ENCODE measurements at places on chromosomes 7 and 10. TPM values are rescaled to one million over a fixed set of nuclear protein-coding genes. Genes with fewer than 3 reads are reported as not detected.

- no peak for DNase-seq
These were observed 77.0 kb upstream of the GNA12 start for GRCh38 chr7:2920956-2921652.

DNA sequence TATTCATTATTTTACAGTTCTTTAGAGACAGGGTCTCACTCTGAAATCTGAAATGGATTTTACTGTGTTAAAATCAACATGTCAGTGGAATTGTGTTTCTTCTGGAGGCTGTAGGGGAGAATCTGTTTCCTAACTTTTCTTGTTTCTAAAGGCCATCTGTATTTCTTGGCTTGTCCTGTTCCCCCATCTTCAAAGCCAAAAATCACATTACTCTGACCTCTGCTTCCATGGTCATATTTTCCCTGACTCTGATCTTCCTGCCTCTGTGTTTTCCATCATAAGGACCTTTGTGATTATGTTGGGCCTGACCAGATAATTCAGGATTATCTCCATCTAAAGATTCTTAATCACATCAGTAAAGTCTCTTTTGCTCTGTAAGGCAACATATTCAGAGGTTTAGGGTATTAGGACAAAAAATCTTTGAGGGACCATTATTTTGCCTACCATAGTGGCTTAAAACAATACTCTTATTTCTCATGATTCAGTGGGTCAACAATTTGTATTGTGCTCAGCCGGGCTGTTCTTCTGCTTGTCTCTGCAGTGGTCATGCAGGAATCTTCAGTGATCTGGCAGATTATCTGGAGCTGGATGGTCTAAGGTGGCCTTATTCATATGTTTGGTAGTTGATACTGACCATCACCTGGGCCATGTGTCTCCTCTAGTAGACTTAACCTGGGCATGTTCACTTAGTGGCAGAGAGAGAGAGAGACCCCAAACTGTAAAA is 5.7 kb downstream of the ANLN start:
- no peak for DNase-seq

SFRP5 gene
- not detected for total RNA-seq

- no peak for DNase-seq
These were observed 40.6 kb downstream of the GSDME start for GRCh38 chr7:24716480-24717246.

MRC1 gene
- not detected for total RNA-seq

PNLIPRP3 gene
- total RNA-seq = not detected

TUBAL3 gene
- not detected for total RNA-seq

DNA sequence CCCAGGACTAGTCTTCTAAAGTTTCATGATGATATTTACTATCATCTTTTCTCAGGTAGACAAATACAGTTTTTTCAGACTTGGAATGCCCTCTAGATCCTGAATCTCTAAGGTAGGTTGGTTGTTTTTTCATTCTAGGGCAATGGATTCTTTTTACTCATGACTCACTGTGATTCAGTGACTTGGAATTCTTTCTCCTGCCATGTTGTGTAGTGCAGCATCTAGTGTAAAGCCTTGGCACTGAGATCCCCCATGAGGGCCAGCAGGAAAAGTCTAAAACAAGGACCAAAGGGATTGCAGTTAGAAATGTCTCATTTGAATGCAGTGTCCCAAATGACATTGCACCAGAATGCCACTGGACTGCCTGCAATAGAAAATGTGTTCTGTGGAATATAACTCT is 430.4 kb downstream of the NEBL start:
- DNase-seq = peak; percentile 43

PRKAG2 gene
- 41.2 TPM for total RNA-seq

GRCh38 chr10:52170776-52171175 is 143.3 kb upstream of the DKK1 start:
- DNase-seq = no peak

DNA sequence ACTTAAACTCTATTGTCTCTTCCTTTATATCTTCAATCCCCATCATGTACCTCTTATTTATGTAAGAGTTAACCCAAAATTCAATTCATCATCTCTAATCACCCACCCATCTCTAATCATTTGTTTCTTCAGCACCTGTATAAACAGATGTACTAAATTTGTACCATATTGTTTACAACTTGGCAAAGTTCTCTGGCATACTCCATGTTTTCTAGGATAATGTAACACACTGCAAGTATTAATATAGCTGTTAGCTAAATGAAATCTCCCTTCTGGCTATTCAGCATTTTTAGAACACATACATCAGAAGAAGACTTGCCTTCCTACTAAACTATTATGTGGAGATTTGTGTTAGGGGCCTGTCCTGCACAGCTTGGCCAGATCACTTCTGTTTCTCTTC is 33.1 kb downstream of the MALSU1 start:
- DNase-seq = no peak

- DNase-seq = no peak
These were observed 86.4 kb upstream of the GNA12 start for GRCh38 chr7:2930310-2931033.

GIMAP4 gene
- not detected for total RNA-seq

GRCh38 chr7:45962861-45963260 is 41.8 kb upstream of the IGFBP3 start:
- no peak for DNase-seq

DNA sequence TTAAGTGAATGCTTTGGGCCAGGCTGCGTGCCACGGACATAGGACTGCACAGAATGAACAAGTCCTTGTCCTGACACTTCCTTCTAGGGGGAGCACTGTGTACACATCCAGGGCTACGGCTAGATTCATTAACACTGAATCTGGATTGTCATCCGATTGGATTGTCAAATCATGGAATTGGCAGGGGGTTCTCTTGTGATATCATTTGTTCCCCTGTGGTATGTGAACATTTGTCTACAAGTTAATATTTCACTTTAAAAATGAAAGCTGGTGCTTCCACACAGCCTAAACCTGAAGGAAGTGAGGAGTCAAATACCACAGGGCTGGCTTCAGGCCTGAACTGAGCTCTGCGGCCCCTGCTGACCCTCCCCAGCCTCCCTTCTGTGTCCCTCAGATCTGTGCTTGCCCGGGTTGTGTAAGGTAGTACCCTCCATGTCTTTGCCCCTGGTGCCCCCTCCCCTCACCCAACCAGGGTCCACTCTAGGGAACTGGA is 75.6 kb downstream of the SNX10 start:
- no peak for DNase-seq

DNA sequence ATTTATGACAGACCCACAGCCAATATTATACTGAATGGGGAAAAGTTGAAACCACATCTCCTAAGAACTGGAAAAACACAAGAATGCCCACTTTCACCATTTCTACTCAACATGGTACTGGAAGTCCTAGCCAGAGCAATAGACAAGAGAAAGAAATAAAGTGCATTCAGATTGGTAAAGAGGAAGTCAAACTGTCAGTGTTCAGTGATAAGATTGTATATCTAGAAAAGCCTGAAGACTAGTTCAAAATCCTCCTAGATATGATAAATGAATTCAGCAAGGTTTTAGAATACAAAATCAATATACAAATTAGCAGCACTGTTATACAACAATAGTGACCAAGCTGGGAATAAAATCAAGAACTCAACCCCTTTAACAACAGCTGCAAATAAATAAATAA is 6.9 kb upstream of the ZNF138 start:
- DNase-seq = no peak

SLC26A3 gene
- not detected for total RNA-seq

DNA sequence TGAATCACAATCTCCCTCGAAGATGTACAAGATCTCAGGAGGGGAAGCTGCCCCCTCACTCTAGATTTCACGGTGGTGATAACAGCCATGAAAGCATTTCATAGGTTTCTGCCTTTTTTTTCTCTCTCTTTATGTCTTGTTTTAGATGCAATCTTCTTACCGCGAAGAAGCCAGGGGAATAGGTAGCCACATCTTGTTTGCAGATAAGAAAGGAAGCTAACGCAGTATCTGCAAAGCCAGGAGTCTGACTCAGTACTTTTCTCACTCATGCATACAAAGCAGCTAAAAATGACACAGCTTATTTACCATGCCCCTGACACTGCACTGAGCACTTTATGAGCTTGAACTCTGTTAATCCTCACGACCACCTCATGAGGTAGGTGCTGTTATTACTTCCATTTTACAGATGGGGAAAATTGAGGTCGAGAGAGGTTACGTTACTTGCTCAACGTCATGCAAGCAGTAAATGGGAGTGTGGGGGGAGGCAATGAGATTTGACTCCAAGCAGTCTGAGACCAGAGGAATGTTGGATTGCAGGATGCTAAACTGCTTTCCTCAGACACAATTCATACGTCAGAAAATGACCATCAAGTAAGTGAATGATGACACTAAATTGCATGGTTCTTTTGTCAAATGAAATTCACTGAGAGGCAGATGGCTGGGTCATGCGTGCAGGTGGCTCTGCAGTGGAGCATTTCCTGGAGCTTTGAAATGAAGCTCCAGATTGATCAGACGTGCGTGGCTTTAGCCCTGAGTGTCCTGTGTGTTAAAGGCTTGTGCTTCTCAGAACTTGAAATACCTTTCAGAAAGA is 3.3 kb downstream of the MAP3K8 start:
- peak; percentile 78 for DNase-seq

- no peak for DNase-seq
These were observed 17.9 kb upstream of the ACBD5 start for GRCh38 chr10:27258492-27258837.

PRXL2A gene
- total RNA-seq = 92.2 TPM

- DNase-seq = peak; percentile 22
These were observed 8.0 kb downstream of the SUFU start for GRCh38 chr10:102511583-102512274.

- no peak for DNase-seq
These were observed 116.4 kb downstream of the TCERG1L start for GRCh38 chr10:131195116-131195515.

DNA sequence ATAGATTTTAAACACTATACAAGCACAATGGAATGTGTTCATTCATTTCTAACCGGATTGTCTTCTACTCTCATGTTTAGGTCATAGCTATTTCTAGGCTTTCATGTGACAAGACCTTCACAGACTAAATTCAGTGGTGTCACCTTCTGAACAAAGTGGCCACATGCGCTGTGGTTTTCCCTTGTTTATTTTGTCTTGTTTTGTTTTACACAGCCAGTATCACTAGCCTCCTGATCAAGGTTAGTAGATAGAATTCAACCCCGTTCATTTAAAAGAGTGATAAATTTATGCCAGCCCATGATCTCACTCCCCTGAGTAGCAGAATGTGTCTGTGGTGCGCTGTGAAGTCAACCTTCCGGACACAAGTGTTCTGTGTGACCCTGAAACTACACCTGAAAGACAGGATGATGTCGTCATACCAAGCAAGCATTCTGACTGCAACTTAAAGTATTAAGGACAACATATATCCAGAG is 209.1 kb downstream of the CREB5 start:
- no peak for DNase-seq

GRCh38 chr10:26222563-26222962 is 6.0 kb downstream of the GAD2 start:
- DNase-seq = no peak

DNA sequence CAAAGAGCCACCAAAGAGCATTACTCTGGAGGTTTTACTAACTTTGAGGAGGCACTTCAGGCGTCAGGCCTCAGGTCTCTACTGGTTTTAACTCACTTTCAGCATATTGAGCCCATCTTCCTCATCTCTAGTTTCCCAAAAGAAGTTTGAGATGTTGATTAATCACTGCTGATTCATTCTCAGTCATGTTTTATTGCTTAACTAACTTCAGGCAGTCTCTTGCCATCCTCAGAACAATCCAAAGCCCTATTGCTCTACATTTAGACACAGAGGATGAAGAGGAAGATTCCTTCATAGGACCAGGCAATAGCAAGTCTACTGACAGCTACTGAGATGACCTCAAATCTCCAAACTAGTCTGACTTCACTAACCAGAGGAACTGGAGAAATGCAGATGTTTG is 39.1 kb upstream of the BET1 start:
- no peak for DNase-seq

GRCh38 chr10:131172433-131172832 is 139.1 kb downstream of the TCERG1L start:
- no peak for DNase-seq

- DNase-seq = no peak
These were observed 349.6 kb upstream of the MKI67 start for GRCh38 chr10:128475686-128476367.

DNA sequence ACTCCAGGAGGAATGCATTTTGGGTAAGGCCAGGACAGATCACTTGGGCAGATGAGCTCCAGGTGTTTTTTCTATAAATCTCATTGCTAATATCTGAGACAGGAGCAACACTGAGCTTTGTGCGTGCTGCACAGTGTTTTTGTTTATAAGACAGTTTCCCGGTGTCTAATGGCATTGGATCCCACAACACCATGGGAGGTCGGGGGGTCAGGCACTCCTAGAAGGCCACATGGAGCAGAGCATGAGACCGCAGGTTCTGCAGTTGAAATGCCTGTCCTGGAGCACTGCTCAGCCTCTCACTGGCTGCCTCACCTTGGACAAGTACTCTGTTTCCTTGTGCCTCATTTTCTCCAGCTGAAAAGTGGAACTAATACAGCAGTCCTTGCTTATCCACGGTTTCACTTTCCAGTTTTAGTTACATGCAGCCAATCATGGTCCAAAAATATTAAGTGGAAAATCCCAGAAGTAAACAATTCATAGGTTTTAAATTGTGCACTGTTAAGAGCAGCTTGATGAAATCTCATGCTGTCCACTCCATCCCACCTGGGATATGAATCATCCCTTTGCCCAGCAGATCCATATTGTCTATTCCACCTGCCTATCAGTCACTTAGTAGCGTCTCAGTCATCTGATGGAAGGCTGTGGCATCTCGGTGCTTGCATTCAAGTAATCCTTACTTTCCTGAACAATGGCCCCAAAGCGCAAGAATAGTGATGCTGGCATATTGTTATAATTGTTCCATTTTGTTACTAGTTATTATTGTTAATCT is 35.2 kb downstream of the ATXN7L1 start:
- no peak for DNase-seq

POU6F2 gene
- not detected for total RNA-seq

GRCh38 chr10:49307921-49308320 is 9.0 kb downstream of the C10orf71 start:
- DNase-seq = no peak

DNA sequence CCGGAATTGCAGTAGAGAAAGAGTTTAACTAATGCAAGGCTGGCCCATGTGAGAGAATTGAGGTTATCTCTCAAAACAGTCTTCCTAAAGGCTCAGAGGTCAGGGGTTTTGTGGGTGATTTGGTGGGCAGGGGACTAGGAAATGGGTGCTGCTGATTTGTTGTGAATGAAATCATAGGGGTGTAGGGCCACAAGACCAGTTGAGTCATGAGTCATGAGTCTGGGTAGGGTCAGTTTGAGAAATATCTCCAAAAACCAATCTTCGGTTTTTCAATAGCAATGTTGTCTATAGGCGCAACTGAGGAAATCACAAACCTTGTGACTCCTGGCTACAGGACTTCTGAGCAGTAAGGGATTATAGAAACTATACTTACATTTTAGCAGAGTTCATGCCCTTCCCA is 460.0 kb upstream of the NRP1 start:
- no peak for DNase-seq
